Hair follicular keratinocyte (primary cell): ENCODE measurements at places on chromosomes 6 and 20. TPM values are rescaled to one million over a fixed set of nuclear protein-coding genes. Genes with fewer than 3 reads are reported as not detected.

EPHA7 gene
- not detected in 2 replicates for total RNA-seq

SF3B5 gene
- 220 and 306 TPM in 2 replicates for total RNA-seq

GSTA2 gene
- total RNA-seq, result not detected in 2 replicates

TXLNB gene
- not detected in 2 replicates for total RNA-seq

CDH26 gene
- 0.47 and 1.2 TPM in 2 replicates for total RNA-seq

MAFB gene
- 0.16 and 0.65 TPM in 2 replicates for total RNA-seq

CHMP4B gene
- total RNA-seq, result 28.7 and 43.6 TPM in 2 replicates

ADTRP gene
- 27.0 and 75.8 TPM in 2 replicates for total RNA-seq

COX4I2 gene
- not detected in 2 replicates for total RNA-seq

IL20RA gene
- total RNA-seq, result 1.0 and 2.0 TPM in 2 replicates

GPR63 gene
- 1.4 and 1.7 TPM in 2 replicates for total RNA-seq

LZTS3 gene
- 6.4 and 9.4 TPM in 2 replicates for total RNA-seq

PBOV1 gene
- not detected in 2 replicates for total RNA-seq

SLC4A11 gene
- total RNA-seq, result 3.6 and 6.8 TPM in 2 replicates

TAGAP gene
- not detected in 2 replicates for total RNA-seq
